Heart right ventricle (tissue), 16 donors: ENCODE measurements at places on chromosomes 7 and 10. TPM values are rescaled to one million over a fixed set of nuclear protein-coding genes. Genes with fewer than 3 reads are reported as not detected.

DNA sequence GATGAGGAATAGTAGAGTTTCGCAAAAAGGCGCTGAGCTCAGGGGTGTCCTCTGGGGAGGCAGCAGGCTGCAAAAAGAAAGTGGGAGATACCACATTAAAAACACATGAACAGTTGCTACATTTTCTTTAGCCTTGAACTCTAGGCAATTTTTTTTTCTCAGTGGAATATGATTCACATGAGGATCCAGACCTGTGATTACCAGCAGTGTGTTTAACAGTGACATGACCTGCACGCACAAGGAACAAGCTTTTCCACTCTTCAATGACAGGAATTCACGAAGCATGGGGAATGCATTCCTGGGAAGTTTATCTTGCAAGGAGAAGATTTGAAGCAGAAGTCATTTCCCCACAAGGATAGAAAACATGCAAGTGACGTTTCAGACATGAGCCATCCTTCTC, 161.6 kb downstream of the ITGA8 start:
- H3K4me3 ChIP-seq: no peak overlapping the region
- DNase-seq: no peak
- H3K36me3 ChIP-seq: peaks cover 8% of the 10 kb centered on the region
- no peak overlapping the region for H3K27ac ChIP-seq
- H3K27me3 ChIP-seq: no peaks in the 10 kb centered on the region

- peaks cover 17% of the 10 kb centered on the region for H3K4me1 ChIP-seq
- H3K27me3 ChIP-seq: no peaks in the 10 kb centered on the region
- no peaks in the 10 kb centered on the region for H3K36me3 ChIP-seq
- no peak overlapping the region for H3K27ac ChIP-seq
- no peak for DNase-seq
These were observed 49.6 kb upstream of the CHST15 start for GRCh38 chr10:124142960-124143359.

GRCh38 chr10:91883549-91884444, 25.5 kb downstream of the FGFBP3 start:
- H3K27ac ChIP-seq: peak overlapping the region; percentile 17
- H3K4me1 ChIP-seq: peaks cover 7% of the 10 kb centered on the region
- no peaks in the 10 kb centered on the region for H3K27me3 ChIP-seq
- H3K4me3 ChIP-seq: peak overlapping the region; percentile 25
- no peaks in the 10 kb centered on the region for H3K36me3 ChIP-seq
- DNase-seq: peak; percentile 23

DNA sequence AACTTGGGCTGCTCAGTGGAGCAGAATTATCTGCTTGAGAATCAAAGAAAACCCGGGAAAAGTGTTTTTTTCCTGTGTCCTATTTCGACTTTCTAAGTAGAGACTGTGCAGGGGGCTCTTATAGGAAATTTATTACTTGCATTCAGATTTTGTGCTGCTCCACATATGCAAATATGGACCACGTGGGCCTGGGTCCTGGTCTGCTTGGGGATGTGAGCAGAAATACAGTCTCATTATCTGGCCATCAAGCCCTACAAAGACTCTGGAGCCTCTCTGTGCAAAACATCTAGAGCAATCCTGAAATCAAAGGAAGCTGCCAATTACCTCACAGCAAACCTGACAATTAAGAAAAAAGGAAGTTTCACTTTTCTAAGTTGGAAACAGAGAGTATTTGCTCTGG, 216.9 kb downstream of the LRMDA start:
- peaks cover 23% of the 10 kb centered on the region for H3K4me1 ChIP-seq
- H3K4me3 ChIP-seq: no peak overlapping the region
- H3K27ac ChIP-seq: no peak overlapping the region
- H3K27me3 ChIP-seq: no peaks in the 10 kb centered on the region
- H3K36me3 ChIP-seq: no peaks in the 10 kb centered on the region

GRCh38 chr10:103677486-103678177, 177.7 kb downstream of the SH3PXD2A start:
- H3K27me3 ChIP-seq: no peaks in the 10 kb centered on the region
- no peak overlapping the region for H3K4me3 ChIP-seq
- H3K27ac ChIP-seq: peak overlapping the region; percentile 82
- peaks cover 30% of the 10 kb centered on the region for H3K4me1 ChIP-seq

DNA sequence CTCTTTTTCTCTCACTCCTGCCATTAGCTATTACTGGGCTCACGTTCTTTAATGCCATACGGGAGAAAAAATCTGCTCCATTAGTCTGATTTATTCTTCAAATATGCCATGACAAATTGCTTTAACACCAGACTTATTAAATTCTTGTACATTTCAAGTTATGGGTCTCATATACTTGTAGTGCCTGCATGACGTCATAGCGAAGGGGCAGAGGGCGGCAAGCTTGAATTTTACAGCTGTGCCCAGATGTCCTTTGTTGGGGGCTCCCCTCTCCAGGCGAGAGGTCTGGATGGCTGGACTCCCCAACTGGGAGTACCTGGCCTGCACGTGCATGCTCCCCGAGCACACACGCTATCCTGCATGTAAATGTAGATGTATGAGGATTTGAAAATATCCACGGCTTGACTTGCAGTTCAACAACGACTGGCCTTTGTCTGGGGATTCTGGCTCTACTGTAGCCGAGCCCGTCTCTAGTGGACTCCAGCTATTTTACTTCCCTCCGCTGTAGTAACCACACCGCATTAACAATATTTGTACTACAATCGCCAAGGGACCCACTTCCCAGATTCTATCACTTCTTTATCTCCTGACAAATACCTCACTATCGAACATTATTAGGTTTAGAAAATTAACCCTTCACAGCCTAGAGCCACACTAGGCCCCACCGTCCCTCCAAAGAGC, 79.5 kb downstream of the EBF3 start:
- peaks cover 5% of the 10 kb centered on the region for H3K27me3 ChIP-seq
- no peak overlapping the region for H3K4me3 ChIP-seq
- no peaks in the 10 kb centered on the region for H3K36me3 ChIP-seq

GRCh38 chr10:11280187-11280932, 262.7 kb downstream of the CELF2 start:
- no peak for DNase-seq
- H3K27ac ChIP-seq: no peak overlapping the region
- H3K36me3 ChIP-seq: peaks cover 21% of the 10 kb centered on the region
- no peaks in the 10 kb centered on the region for H3K27me3 ChIP-seq
- no peak overlapping the region for H3K4me3 ChIP-seq
- no peaks in the 10 kb centered on the region for H3K4me1 ChIP-seq

DNA sequence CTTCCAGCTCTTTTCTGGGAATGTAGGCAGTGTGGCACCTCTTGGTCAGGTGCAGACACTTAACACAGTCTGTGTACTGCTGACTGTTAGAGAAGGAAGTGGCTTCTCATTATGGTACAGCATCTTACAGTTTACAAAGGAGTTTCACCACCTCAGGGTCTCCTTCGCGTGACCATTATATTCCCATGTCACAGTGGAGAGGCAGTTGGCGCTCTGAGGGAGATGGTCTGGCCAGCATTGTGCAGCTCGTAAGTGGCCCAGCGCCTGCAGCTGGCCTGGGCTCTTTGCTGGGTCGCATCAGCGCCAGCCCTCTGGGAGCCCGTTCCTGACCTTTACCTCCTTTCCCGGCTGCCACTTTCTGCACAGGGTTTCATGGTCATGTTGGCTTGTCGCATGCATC, 15.4 kb downstream of the TSPAN15 start:
- H3K4me3 ChIP-seq: no peak overlapping the region
- no peaks in the 10 kb centered on the region for H3K36me3 ChIP-seq
- peak overlapping the region; percentile 65 for H3K27ac ChIP-seq

- H3K27ac ChIP-seq: no peak overlapping the region
- DNase-seq: no peak
- no peaks in the 10 kb centered on the region for H3K27me3 ChIP-seq
- H3K4me1 ChIP-seq: no peaks in the 10 kb centered on the region
These were observed 352.4 kb upstream of the AOAH start for GRCh38 chr7:37076668-37077067.

GRCh38 chr10:118948786-118949185, 80.7 kb upstream of the NANOS1 start:
- H3K4me1 ChIP-seq: peaks cover 9% of the 10 kb centered on the region
- no peaks in the 10 kb centered on the region for H3K36me3 ChIP-seq
- no peak overlapping the region for H3K4me3 ChIP-seq
- no peaks in the 10 kb centered on the region for H3K27me3 ChIP-seq
- no peak overlapping the region for H3K27ac ChIP-seq
- DNase-seq: peak; percentile 37

- H3K4me3 ChIP-seq: no peak overlapping the region
- peaks cover 8% of the 10 kb centered on the region for H3K27me3 ChIP-seq
- no peaks in the 10 kb centered on the region for H3K36me3 ChIP-seq
- DNase-seq: no peak
- peaks cover 56% of the 10 kb centered on the region for H3K4me1 ChIP-seq
These were observed 17.1 kb downstream of the BMPR1A start for GRCh38 chr10:86773498-86773897.

DNA sequence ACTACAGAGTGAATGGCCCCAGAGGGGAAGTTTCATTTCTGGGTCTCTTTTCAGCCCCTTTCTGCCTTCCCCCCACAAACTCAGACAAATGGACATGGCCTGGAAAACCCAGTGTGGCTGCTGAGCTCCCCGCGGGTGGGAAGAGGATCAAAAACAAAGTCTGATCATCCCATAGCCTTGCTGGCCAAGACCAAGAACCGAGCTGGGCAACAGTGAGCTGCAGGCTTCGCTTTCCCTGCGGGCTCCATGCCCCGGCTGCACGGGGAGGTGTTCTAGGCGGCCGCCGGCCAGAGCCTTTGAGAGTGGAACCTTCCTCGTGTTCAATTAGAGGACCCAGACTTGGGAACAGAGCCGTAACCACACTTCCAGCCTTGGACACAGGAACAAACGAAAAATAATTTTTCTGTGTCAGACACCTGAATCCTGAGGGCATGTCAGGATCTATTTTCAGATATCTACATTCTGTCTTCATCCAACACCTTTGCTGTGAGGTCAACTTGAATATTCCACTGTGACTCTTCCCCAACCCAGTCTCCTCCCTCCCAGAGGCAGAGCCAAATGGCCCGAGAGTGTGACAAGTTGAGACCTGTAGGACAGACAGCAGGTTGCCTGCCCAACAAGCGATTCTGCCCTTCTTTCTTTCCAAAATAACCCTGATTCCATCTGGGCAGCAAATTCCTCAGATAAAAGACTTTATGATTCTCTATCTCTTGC, 26.0 kb downstream of the WDR86 start:
- H3K27ac ChIP-seq: no peak overlapping the region
- peaks cover 47% of the 10 kb centered on the region for H3K27me3 ChIP-seq
- peaks cover under 1% of the 10 kb centered on the region for H3K36me3 ChIP-seq
- H3K4me1 ChIP-seq: peaks cover 3% of the 10 kb centered on the region

- no peaks in the 10 kb centered on the region for H3K4me1 ChIP-seq
- H3K27ac ChIP-seq: no peak overlapping the region
- H3K36me3 ChIP-seq: no peaks in the 10 kb centered on the region
- no peak overlapping the region for H3K4me3 ChIP-seq
These were observed 34.4 kb upstream of the YAE1 start for GRCh38 chr7:39531818-39532217.

DNA sequence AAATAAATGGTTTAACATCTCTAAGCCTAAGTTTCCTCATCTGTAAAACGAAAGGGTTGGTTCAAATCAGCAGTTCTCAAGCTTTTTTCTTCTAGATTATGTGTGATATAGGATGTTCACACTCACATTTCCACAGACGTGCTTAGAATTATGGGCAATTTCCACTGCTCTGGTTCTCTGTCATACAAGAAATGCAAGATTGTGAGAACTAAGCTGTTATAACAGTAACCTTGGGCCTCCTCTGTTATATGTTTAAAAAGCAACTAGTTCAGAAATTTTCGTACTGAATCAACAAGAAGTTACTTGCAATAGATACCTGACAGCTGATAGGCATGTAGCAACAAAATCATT, 33.7 kb downstream of the ADD3 start:
- no peaks in the 10 kb centered on the region for H3K27me3 ChIP-seq
- no peak overlapping the region for H3K4me3 ChIP-seq
- peaks cover 59% of the 10 kb centered on the region for H3K4me1 ChIP-seq
- no peak for DNase-seq

GRCh38 chr7:75915416-75916156, 631 bp downstream of the POR start:
- peak overlapping the region; percentile 95 for H3K27ac ChIP-seq
- peak; percentile 24 for DNase-seq
- no peaks in the 10 kb centered on the region for H3K27me3 ChIP-seq
- peaks cover 45% of the 10 kb centered on the region for H3K4me1 ChIP-seq

DNA sequence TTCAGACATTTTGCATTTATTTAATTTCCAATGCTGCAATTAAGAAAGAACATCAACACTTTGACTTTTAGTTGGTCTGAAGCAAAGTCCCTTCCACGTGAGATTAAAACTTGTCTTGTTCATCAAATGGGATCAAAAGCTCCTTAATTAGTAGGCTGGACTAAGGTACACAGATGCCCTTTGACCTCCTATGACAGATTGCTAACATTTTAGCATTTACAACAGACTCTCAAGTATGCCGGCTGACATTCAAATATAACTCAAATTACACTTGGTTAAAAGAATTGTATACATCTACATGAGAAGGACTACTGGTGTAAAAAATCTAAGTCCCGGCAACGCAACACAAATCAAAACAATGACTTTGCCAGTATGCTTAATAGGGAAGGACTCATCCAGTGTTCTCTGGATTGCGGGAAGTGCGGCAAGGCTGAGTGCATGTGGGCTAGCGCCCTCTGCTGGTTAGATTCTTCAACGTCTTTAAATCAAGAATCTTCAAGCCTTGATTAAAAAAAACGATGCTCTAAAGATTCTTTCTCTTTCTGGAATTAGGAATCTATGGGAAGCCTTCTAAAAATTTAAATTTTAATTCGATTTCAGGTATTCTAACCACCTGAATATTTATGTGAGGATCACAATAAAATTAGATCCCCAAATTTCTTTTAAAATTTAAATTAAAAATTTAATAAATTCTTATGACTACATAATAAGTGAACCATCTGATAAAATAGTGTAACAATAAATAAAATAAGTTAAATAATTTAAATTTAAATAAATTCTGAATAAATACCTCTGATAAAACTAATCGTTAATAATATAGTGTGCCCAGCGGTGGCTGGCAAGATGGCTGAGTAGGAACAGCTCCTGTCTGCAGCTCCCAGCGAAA, 444.7 kb downstream of the DGKB start:
- H3K4me1 ChIP-seq: no peaks in the 10 kb centered on the region
- H3K36me3 ChIP-seq: no peaks in the 10 kb centered on the region
- H3K4me3 ChIP-seq: no peak overlapping the region
- DNase-seq: peak; percentile 41

The CSTF2T gene
- 20.6 TPM for total RNA-seq

The SPAM1 gene
- not detected for total RNA-seq

The SCIN gene
- 1.5 TPM for total RNA-seq

The LLCFC1 gene
- total RNA-seq: not detected

The GALNT11 gene
- total RNA-seq: 24.8 TPM

The DNA2 gene
- total RNA-seq: 4.4 TPM

The C10orf143 gene
- 2.1 TPM for total RNA-seq

The THSD7A gene
- 0.67 TPM for total RNA-seq

The ITGA8 gene
- 2.2 TPM for total RNA-seq
